ENCODE measurements at places on chromosomes 7 and 10.

- DNase-seq = no peak
These were observed 205.5 kb upstream of the SEMA3D start for GRCh38 chr7:85392326-85392725.

DNA sequence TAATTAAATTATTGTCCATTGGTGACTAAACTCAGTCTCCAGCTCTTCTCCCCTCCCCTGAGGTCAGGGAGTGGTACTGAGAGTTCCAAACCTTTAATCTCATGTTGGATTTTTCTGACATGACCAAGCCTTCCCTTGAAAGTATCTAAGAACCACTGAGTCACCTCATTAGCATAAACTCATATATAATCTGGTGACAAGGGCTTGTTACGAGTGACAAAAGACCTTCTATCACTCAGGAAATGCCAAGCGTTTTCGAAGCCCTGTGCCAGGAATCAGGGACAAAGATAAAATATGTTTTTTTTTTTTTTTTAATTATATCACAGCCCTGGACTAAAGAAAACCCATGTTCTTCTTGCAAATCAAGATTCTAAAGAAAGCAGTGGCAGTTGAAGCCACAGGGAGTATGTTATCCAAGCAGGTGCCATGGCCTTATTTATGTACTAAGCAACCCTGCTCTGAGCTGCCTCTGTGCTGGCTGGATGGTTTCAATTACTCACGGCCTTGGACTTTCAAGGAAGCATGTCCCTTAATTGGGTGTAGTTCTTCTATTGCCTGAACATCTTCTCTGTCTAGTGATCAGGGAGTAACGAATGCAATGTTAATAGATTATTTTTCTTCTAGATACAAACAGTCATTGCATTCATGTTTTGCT is 169.0 kb upstream of the PRKCQ start:
- DNase-seq = no peak

GRCh38 chr10:59382831-59383295 is 20.5 kb upstream of the FAM13C start:
- no peak for DNase-seq

DNA sequence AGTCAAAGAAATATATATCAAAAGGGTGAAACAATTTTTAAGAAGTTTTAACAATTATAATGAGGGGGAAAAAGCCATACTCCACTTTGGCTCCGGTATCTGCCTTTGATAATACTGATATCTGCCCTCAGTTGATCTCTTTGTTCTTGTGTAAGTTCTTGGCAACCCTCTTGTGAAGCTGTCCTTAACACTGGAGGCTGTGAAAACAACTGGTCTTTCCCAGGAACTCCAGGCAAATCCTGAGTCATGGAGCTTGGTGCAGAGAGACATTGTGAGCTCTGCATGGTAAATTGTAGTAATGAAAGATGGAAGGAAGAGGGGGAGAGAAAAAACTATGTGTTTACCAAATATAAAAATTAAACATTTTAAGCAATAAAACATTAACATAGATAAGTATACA is 11.9 kb upstream of the ERVW-1 start:
- DNase-seq = no peak

DNA sequence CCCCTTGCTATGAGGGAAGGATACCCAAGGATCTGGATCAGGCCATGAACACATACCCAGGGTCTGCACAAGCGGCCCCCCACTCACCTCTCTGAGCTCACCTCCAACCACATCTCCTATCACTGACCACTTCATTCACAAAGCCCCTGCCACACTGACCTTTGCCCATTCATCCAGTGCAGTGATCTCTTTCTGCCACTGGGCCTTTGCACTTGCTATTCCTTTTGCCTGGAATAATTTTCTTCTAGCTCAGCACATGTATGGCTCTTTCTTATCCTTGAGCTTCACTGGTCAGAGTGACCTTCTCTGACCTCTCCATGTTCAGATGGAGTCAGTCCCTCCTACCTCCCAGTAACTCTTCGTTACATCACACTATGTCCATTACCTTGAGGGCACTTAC is 48.3 kb downstream of the ADRA2A start:
- DNase-seq = no peak

GRCh38 chr10:107814865-107815487 is 650.5 kb upstream of the SORCS1 start:
- no peak for DNase-seq

GRCh38 chr10:25713894-25714240 is 220.2 kb upstream of the MYO3A start:
- DNase-seq = no peak

DNA sequence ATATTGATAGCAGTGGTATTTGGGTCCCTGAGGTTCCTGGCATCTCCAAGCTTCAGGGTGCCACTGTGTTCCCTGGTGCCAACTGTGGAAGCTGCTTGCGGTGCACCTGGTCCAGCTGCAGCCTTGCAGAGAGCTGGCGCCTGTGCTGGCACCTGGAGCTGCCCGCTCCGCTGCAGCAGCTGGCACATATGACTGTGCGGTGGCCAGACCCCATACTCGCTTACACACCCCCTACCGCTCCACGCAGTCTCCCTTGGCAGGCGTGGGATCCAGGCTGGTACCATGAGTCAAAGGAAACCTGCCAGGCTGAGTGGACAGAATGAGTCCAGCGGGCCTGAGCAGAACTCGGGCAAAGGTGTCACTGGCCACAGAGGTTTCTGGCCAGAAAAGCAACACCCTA is 89.9 kb upstream of the JAZF1 start:
- DNase-seq = no peak

GRCh38 chr7:77484785-77485184 is 52.3 kb upstream of the PTPN12 start:
- DNase-seq = no peak

GRCh38 chr7:127770885-127771284 is 118.9 kb downstream of the SND1 start:
- DNase-seq = no peak

GRCh38 chr7:67843001-67843565 is 846.5 kb downstream of the TYW1 start:
- DNase-seq = no peak

DNA sequence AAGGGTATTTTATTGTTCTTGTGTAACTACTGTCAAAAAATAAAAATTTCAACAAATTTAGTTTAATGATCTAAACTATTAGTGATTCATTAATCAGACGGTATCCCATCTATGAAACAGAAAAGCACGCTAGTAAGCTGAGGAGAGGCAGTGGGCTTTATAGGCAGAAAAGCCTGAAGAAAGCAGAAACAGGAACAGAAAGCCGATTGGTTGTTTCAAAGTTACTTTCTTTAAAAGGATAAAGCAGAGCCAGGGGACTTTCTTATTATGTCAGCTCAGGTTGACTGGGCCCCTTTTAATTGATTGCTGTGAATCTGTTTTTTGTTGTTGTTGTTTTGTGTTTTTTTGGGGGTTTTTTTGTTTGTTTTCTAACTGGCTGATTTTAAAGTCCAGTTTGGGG is 105.5 kb downstream of the TES start:
- DNase-seq = no peak

GRCh38 chr10:50619882-50620281 is 3.9 kb downstream of the SGMS1 start:
- no peak for DNase-seq

DNA sequence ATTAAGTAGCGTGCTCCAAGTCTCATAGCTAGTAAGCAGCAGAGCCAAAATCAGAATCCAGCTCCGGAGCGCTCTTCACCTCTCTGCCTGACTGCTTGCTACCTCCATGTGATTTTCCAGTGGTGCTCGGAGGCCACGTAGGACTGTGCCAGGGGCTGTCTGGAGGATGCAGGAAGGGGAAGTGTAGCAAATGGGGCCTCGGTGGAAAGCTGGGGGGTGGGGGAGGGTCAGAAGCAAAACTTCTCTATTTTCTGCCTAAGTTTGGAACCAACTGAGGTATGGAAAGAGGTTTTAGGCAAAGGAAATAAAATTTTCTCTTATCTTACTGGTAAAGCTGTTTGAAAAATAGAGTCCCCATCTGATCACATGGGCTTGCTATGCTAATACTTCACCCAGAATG is 108.7 kb downstream of the TBXAS1 start:
- no peak for DNase-seq

GRCh38 chr7:7182156-7183060 is at the start of gene C1GALT1:
Gene C1GALT1, plus strand, starts transcription at chr7:7182544. Its CDS starts 51,776 bp downstream, at chr7:7234320.
- DNase-seq = peak; percentile 93

GRCh38 chr10:19811540-19811939 is 4.7 kb upstream of the PLXDC2 start:
- DNase-seq = no peak

GRCh38 chr7:1812509-1813393 is 142.7 kb downstream of the ELFN1 start:
- no peak for DNase-seq

Data from stimulated activated CD8-positive, alpha-beta memory T cell treated with anti-CD3 and anti-CD28 coated beads, Interleukin-4, amount 100 ng/mL, for 1 hour (primary cell).